GM18507 (cell line): ENCODE measurements at places on chromosomes 5 and 9.

- no peak for DNase-seq
Observed at GRCh38 chr5:126808521-126808988, 31.6 kb downstream of the LMNB1 start.

GRCh38 chr5:14879937-14880589, 8.5 kb upstream of the ANKH start:
- DNase-seq, result no peak

GRCh38 chr5:129098488-129099183, 4.1 kb downstream of the ISOC1 start:
- DNase-seq, result no peak

DNA sequence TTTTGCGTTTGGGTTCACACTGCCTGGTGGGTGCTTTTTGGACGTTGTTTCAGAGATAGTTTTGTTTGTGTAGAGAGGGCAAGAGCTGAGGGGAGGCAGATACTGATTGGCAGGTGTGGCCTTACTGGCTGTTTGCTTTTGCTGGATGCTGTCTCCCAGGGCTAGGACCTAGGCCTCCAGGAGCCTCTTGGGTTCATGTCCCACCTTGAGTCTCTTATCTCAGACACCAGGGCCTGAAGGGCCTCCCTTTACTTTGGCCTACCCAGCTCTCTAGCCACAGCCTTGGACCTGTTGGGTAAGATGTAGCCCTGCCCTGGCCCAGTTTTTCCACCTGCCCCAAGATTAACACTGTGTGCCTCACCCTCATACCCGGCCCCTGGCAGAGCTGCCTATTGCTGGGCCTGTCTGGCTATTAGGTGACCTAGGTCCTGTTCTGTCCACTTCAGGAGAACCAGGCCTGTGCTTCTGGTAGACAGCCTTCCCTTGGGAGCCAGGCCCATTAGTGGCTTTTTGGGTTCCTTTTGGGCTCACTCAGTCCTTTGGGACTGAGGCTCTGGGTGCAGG, 13.4 kb downstream of the PTPA start:
- DNase-seq, result no peak

DNA sequence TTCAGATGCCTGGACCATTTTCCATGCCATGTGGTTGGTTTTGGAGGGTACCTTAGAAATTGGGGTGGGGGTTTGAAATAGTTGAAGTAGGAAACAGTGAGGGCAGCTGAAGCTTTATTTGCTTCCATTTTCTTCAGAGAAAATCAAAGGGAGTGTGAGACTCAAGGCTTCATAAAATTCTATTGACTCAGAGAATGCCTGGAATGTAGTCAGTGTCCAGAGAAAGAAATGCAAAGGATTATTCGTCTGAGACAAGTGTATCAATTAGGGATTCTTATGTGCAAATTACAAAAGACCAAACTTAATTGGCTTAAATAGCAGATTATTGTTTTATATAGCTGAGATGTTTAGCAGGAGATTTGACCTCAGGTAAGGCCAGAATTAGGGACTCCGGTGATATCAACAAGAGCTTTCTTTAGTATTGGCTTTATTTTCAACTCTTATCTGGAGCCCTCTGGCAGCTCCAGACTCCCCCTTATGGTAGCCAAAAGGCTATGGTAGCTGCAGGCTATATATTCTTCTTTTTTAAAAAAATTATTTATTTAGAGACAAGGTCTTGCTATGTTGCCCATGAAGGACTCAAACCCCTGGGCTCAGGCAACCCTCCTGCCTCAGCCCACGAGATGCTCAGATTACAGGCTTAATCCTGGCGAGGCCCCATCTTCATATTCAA, 38.9 kb downstream of the PTTG1 start:
- DNase-seq, result no peak

DNA sequence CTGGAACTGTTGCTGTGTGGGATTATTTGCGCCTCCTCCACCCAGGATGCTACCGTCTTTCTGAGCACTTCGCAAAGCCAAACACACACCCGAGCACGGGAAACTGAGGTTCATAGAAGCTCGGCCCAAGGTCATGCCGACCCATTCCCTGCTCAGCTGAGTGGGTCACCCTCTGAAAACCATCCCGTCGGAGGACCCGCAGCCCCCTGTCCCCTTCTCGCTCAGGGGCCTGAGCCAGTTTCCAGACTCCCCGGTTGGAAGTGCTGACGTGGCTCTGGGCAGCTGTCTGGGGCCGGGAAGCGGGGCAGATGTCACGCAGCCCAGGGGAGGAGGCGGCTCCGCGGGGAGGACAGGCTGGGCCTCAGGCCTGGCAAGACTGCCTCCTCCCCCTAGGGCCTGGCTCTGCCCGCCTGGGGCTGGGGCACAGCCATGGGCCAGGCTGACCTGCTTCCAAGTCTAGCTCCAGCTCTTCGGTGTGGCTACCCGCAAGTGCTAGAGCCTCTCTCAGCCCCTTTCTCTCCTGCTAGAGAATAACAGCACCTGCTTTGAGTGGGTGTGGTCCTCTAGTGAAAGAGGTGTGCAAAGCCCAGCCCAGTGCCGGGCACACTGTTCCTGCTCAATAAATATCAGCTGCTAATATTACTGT, 9.9 kb upstream of the CXXC5 start:
- no peak for DNase-seq

DNA sequence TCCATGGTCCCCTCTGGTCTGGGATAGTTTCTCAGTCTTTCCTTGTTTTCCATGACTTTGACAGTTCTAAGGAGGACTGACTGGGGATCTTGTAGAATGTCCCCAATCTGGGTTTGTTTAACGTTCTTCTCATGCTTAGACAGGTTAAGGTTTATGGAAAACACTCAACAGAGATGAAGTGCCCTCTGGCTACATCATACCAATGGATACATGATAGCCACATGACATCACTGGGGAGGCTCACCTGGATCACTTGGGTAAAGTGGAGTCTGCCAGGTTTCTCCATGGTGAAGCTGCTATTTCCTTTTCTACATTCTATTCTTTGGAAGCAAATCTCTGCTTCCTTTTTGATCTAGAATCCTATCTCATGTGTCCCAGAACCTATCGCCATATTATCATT, 23.8 kb upstream of the ALDH1B1 start:
- no peak for DNase-seq

DNA sequence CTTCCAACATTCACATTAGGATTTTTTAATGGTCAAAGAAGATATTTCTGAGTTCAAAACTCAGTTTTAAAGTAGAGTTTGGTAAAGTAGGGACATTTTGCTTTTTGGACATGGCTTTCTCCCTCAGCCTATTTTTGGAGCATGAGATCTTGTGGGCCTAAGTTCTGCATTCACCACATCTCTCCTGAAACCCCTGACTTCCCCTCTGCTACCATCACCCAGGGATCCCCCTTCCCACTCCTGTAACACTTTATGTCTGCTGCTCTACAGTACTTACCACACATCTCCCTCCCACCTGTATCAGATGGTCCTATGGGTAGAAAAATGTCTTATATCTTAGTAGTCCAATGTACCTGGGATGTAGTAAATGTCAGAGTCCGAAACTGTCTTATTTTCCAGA, 48.2 kb upstream of the JAK2 start:
- no peak for DNase-seq

DNA sequence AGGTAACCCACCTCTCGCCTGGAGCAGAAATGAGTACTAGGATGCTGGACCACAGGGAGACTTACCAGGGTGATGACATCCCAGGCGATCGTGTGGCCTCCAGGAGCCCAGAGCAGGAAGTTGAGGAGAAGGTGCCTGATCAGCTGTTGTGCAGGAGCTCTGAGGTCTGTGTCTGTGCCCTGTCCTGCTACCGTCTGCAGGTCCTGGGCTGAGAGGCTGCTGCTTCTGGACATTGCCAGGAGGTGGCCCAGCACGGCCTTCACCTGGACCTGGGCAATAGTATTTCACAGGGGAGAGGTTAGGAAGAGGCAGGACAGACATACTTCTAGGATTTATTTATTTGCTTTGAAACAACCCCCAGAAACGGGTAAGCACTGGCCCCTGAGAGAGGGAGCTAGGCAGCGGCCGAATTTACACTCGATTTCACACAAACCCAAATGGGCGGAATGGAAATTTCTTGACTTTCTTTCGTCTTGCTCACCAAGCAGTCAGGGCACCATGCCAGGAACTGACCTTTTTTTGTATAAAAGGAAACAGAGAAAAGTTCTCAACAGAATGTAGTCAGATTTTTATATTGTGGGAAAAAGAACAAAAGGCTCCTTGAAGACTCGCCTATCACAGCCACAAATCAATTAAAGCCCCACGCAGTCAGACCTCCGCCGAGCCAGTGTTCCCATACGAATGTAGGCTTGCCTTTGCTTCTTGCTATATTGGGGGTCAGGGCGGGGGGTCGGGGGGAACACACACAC, 210.3 kb downstream of the FANCC start:
- no peak for DNase-seq

GRCh38 chr9:122015170-122015821, 77.8 kb downstream of the TTLL11 start:
- DNase-seq, result no peak

- no peak for DNase-seq
Observed at GRCh38 chr9:87567001-87567400, 69.3 kb downstream of the DAPK1 start.

GRCh38 chr5:81245871-81246235, 12.7 kb downstream of the CKMT2 start:
- no peak for DNase-seq

- DNase-seq, result no peak
Observed at GRCh38 chr9:30524311-30524710, 1860.1 kb upstream of the ACO1 start.

DNA sequence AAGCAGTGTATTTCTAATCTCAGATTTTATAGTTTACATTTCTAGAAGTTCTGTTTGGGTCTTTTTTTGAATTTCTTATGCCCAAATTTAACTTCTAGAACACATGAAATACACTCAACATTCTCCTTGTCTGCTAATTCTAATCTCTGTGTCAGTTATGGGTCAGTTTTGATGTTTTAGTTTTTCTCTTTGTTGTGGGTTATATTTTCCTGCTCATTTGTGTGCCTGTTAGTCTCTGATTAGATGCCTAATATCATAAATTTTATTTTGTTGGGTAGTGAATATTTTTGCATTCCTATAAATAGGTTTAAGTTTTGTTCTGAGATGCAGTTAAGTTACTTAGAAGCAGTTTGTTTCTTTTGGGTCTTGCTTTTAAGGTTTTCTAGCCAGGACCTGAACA, 12.4 kb downstream of the LCP2 start:
- no peak for DNase-seq

GRCh38 chr5:83965441-83965840, 244.8 kb upstream of the HAPLN1 start:
- no peak for DNase-seq

DNA sequence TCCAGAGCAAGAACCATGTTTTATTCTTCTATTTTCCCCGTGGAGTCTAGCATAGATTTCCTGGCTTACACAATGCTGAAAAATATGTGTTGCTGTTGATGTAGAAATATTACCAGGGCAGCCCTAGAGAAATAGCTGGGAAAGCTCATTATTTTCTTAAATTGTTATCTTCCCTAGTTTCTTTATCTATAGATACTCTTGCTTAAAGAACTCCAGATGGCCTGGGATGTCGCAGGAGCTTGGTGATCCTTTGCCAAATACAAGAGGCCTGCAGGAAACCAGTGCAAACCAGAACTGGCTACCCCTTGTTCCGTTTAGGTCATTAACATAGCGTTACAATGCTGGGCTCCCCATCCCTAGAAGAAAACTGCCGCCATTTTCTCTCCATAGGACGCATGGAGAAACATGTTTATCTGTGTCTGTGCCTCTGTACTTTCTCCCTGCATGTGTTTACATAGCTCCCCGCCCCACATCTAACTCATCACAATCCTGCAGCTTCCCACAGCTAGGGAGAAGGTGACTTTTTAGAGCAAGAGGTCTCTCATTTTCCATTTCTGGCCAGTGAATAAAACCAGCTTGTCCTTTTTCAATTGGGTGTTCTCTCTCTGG, 6.4 kb downstream of the PRLR start:
- DNase-seq, result no peak

DNA sequence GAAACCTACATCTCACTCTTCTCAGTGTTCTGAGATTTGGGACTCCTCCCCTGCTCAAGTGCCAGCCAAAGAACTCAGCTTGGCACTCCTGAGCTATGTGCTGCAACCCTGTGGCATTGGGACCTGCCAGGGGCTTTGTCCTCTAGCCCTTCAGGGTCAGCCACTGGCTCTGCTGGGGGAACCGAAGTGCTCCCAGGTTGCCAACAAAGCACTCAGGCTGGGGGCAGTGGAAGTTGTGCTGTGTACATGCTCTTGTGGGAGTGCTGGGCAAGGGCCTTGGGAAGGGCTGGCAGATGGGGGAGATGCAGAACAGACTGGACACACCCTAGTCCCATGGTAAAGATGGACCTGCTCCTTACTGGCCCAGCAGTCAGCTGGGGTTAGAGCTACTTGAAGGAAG, 498.6 kb downstream of the CAAP1 start:
- no peak for DNase-seq

DNA sequence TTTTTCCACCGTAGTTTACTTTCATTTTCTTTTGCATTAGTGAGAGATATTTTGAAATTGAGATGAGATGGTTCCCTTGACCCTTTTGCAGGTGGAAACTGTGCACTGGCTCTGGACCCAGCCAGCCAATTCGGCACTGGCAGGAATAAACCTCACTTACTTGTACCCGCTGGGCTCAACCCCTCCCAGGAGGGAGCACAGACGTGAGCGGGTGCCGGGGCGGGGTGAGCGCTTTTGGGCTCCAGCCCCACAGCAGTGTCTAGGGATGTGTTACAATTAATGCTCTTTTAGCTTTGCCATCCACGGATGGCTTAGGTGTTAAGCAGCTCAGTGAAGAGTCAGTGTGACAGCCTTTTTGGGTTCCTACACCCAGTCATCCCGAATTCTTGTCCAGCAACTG, 766.1 kb upstream of the CHD1 start:
- no peak for DNase-seq

DNA sequence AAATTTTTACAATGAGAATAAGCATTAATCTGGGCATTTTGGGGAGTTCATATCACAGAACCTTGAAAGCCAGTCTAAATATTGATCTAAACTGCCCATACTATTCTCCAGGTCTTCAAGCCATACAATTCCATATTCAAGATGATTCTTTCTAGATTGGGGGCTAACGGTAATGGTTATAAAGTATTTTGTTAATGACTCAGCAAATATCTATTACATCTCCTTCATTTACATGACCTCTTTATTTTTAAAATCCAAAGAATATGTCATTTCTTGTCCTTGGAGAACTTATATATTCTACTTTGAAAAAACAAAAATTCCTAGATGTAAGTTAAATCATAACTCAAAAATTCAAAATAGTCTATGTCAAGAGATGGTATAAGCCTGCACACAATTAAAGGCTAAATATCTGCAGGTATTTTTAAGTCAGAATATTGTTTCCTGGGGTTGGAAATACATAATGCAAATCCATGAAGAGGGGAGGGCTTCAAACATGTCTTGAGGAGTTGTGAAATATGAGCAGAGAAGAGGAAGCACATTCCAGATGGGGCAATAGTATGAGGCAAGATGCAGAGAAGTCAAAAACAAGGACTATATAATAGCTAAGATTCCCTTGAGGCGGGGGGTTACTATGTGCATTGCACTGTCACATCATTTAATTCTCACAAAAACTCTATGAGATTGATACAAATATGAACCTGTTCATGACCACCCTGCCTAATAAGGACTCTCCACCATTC, 526.4 kb downstream of the NR2F1-AS1 start:
- no peak for DNase-seq

DNA sequence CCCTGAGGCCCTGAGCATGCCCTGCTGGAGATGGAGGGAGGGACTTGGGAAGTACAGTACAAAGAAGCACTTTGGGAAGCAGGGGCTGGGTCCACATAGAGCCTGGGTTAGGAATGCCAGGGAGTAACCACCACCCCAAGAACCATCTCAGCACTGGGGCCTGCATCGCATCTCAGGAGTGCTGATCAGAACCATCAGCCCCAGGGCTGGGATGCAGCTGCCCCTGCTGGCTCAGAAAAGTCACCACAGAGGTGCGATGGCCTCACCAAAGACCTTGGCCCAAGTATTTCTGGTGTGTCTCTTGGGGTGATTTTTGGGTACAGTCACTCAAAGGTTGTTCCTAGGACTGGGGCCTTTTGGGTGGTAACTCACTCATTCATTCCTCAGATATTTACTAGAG, 236.8 kb upstream of the MVB12B start:
- DNase-seq, result no peak
